ENCODE measurements at places on chromosomes 4 and X. TPM values are rescaled to one million over a fixed set of nuclear protein-coding genes. Genes with fewer than 3 reads are reported as not detected.

GRCh38 chr4:47510506-47511143 is 25.6 kb downstream of the ATP10D start:
- H3K27me3 ChIP-seq, result no peaks in the 10 kb centered on the region
- DNase-seq, result no peak
- H3K4me3 ChIP-seq, result no peak overlapping the region

Gene XK
- 0.26 TPM for total RNA-seq

DNA sequence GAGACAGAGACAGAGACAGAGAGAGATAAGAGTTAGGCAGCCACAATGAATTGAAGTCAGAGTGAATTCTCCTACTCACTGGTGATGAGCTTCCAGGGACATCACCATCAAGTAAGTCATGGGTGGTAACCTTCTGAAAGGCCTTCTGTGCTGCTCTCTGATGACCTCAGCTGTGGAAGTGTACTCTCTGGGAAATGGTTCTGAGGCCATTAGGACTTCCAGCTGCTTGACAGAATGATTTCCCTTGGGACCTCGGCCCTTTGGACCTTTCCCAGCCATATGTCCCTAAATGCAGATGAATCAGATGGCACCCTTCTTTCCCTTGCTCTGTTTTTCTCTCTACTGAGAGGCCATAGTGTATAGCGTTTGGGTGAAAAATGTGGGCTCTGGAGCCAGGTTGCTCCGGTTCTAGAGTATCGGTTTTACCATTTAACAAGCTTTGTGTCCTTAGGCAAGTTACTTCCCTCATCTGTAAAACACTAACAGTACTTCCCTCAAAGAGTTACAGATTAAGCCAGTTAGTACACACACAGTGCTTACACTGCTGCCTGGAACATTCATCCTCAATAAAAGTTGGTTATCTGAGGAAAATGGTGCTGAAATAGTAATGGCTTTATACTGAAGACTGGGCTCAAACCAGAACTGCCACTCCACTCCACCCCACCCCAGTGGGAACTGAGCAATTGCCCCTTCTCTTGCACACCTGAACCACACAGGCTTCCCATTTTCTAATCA is 7.6 kb downstream of the SEPTIN11 start:
- DNase-seq, result no peak
- H3K27ac ChIP-seq, result no peak overlapping the region
- H3K36me3 ChIP-seq, result no peaks in the 10 kb centered on the region
- no peaks in the 10 kb centered on the region for H3K27me3 ChIP-seq
- no peaks in the 10 kb centered on the region for H3K4me1 ChIP-seq

- H3K27ac ChIP-seq, result no peak overlapping the region
- no peaks in the 10 kb centered on the region for H3K27me3 ChIP-seq
- DNase-seq, result no peak
- H3K4me3 ChIP-seq, result peak overlapping the region; percentile 32
- no peaks in the 10 kb centered on the region for H3K36me3 ChIP-seq
These were observed 46.6 kb upstream of the CDKN2AIP start for GRCh38 chr4:183397741-183398297.

Gene PPARGC1A
- total RNA-seq, result 3.5 TPM

Data from uterus (tissue), 4 donors.